Activated T-cell treated with anti-CD3 and anti-CD28 coated beads, Interleukin-2, amount 50 U/mL, for 24 hours (primary cell): ENCODE measurements at places on chromosomes 6 and 20.

- no peak for DNase-seq
These were observed 471.8 kb upstream of the AGPAT4 start for GRCh38 chr6:161745594-161746141.

DNA sequence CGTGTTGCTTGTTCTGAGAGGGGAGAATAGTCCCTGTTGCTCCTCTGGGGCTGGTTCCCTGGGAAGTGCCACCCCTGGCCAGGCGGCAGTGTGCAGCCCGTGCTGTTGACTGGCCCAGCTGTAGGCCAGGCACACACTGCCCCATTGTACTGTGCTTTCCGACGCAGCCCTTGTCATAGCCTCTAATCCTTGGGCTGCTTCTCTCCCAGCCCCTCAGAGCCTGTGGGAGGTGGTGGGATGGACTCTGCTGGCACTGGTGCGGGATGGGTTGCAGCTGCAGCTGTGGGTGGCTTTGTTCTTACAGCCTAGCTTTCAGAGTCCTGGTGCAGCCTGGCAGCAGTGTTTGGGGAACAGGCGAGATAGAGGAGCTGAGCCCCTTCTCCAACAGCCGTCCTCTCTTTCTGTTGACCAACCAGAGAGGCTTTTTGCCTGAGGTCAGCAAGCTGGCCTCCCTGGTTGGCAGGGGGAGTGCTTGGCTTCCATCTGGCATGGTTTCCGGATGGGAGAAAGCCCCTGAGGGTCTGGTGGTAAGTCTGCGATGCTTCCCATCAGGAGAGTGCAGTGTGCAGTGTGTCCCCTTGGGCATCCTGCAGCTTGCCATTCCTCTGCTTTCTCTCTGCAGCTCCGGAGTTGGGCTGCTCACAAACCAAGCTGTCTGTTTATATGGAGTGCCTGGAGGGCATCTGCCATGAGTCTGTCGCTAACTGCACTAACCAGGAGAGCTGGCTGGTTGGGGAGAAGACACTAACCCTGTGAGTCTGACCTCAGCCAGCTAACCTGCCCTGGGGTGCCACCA is 12.1 kb downstream of the TJAP1 start:
- no peak for DNase-seq

DNA sequence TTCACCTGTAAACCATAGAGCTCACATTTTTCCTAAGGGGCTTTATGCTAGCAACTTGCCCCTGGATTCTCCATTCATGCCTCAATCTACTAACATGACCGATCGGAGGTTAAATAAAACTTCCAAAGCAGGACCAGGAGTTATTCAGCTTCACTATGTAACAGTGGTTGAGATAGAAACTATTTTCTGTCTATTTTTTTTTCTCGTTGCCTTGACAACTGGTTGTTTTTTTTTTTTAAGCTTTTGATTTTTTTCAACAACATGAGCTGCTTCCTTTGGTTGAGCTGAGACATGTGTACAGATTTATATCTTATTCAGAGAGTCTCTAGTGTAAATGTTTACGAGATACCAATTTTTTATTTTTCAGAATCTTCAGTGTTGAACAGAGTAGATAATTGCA is 85.7 kb downstream of the SHLD1 start:
- no peak for DNase-seq

DNA sequence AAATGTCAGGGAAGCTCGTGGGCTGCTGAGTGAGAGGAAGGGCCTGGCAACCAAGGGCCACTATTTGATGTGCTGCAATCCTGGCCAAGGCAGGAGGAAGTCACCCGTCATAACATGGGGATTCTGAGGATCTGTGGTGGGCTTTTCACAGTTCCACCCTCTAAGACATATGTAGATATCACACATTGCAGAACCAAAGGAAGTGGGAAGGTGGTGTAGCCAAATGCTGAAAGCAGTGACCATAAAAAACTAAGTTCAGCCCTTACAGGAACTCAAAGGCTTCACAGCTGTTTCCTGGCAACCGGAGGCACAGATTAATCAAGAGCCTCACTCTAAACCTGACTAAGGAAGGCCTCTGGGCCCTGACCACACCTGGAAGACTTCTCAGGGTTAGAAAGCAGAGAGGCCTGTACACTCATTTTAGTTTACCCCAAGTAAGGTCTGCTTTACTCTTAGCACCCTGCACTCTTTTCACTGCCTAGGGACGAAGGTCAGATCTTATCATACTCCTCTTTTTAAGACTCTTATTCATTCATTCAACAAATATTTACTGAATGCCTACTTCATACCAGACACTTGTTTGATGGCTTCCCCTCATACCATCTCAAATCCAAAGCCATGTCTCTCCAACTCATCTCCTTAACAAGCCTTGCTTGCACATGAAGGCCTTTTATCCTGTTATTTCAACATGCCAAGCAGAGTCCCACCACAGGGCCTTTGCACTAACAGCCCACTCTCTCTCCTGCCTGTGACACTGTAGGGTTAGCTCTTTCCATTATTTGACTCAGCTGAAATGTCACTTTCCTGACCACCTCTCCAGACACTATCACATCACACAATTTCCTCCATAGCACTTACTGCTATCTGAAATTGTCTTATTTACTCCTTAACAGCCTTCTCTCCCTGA is 2.6 kb downstream of the UBE2V1 start:
- no peak for DNase-seq

GRCh38 chr6:155377061-155377460 is 62.8 kb upstream of the TFB1M start:
- no peak for DNase-seq

- no peak for DNase-seq
These were observed 128.9 kb downstream of the GMDS start for GRCh38 chr6:2116496-2116895.
